ENCODE measurements at places on chromosomes 11 and 22.

GRCh38 chr11:42319921-42320320, 860.5 kb upstream of the LRRC4C start:
- no peak for DNase-seq

DNA sequence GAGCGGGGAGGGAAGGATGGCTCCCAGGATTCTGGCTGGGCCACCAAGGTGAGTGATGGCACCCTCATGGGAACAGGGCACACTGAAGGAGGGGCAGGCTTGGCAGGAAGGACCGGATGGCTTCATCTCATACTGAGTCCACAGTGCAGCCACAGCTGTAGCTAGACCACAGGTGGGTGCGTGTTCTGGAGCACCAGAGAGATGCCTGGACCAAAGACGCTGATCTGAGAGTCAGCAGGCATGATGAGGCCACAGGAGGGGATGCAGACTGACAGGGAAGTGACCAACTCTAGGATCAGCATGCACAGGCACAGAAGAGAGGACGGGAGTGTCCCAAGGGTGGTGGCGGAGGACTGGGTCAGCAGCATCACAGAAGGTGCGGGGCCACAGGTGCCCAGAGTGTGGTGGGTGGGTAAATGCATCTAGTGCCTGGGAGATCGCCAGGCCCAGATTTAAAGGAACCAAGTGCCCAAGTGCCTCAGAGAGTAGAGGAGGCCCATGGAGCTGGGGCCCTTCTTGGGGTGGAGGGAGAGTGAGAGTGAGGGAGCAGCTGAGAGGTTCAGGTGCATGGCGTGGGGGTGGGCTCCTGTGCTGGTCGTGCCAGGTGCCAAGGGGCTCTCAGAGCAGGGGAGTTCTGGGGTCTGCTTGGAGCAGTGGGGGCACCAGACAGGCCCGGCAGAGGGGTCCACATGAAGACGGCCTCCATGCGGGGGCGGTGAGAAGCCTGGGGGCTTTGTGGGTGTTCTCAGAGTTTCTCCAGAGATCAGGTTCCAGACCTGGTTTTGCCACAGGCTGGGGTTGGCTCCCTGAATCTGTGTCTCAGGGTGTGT, 113.7 kb downstream of the CEP164 start:
- no peak for DNase-seq

DNA sequence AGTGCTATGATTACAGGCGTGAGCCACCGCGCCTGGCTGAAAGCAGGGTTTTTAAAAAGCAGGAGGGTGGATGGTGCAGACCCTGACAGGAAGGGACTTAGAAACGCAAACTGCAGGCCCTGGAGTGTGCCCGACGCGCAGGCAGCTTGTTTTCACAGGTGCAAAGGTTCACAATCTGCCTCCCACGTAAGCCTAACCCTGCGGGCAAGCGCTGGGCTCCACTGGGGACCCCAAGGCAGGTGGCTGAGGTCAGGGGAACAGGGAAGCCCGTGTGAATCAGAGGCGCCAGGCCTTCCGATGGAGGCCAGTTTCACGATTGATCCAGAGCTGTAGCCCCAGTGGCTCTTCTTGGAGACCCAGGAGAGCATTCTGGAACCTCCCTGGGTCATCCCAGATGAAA, 256.3 kb downstream of the BRD1 start:
- no peak for DNase-seq

GRCh38 chr11:103378931-103379330, 269.7 kb downstream of the DYNC2H1 start:
- DNase-seq, result no peak

DNA sequence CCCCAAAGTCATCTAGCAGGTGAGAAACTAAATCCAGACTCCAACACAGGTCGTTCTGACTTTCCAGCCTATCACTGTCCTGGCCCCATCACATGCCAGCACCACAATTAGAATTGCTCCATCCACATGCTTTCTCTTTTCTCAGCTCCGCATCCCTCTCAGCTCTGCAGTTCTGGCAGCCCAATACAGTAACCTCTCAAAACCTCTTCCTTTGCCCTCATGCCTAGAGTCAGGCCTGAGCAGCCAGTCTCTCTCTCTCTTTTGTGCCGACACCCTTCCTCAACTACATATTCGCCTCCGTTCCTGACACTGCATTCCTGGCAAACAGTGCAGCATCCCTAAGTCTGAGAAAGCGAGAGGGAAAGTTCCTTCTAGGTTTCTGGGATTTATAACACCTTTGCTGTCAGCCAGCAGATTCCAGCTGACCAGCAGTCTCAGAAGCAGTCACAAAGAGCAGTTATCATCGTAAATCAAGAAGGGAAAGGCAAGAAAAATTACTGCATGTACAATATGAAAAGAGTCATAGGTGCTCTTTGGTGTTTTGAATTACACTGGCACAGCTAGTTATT, 258.0 kb downstream of the FAT3 start:
- DNase-seq, result no peak

DNA sequence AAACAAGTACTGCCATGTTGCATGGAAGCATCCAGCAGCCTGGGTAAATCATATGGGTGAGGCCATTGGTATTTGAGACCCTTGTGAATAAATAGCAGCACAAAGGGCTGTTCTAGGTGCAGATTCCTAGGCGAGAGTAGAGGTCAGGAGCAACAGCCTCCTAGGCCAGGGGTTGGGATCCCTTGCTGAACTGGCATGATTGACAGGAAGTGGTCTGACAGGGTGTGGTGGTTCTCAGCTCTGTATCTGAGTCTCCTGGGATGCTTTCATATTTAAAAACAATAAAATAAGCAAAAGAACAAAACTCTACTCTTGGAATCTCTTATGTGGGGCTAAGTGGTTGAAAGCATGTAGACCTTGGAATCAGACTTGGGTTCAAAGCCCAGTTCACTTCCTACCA, 35.8 kb downstream of the INSC start:
- DNase-seq, result no peak

DNA sequence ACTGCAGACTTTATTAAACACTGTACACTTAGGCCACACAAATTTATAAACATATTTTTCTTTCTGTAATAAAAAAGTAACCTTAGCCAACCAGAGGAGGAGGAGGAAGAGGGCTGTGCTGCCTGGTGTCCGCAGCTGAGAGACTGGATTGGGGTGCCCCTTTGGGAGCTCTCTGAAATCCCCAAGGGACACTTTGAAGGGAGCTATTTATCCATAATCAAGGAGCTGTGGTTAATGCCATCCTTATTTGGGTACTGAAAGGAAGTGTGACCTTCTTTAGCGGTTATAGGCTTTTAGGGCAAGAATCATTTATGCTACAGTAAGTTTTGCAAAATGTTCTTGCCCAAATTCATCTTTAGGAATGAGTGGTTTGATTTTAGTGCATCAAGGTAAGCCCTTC, 125.8 kb downstream of the RASSF10 start:
- DNase-seq, result no peak

DNA sequence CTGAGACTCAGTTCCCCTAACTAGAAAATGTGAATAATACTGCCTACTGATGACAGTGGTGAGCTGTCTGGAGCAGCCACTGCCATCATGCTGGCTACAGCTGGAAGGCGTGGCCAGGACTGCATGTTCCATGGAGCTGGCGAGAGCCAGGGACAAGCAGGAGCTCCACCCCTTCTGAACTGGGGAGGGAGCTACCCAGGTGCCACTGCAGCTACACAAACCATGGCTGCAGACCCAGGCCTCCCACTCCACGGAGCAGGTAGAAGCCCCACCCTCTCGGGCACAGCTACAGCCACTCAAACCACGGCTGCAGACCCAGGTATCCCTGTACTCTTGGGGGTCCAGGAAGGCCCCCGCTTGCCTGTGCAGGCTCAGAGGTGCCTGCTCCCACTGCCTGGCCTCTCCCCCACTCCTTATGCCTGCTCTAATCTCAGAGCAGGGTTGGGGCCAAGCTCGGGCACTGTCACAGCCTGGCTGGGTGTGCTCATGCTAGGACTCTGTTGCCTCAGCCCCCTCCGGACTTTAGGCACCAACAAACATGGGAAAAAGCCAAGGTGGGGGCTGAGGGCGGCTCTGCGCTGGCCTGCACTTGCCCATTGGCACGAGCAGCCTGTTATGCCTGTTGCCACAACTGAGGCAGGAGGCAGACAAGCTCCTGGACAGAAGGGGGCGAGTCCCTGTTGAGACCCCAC, 51.7 kb downstream of the RAB30 start:
- DNase-seq, result no peak

GRCh38 chr11:45798793-45799441, 6.0 kb upstream of the SLC35C1 start:
- DNase-seq, result no peak

DNA sequence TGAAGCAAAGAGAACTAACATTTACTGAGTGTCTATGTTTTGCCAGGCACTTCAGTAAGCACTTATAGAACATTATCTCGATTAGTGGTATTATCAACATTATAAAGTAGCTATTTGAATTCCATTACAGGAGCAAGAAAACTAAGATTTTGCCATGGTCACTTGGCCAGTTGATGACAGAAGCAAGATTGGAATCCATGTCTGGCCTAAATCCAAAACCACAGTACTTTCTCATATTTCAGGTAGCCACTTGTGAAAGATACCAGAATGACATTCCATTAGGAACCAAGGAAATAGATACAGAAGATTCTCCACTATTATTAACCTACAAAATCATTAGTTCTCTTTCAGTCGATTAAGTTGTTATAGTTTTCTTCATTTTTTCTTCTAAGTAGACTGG, 691.0 kb upstream of the API5 start:
- no peak for DNase-seq

DNA sequence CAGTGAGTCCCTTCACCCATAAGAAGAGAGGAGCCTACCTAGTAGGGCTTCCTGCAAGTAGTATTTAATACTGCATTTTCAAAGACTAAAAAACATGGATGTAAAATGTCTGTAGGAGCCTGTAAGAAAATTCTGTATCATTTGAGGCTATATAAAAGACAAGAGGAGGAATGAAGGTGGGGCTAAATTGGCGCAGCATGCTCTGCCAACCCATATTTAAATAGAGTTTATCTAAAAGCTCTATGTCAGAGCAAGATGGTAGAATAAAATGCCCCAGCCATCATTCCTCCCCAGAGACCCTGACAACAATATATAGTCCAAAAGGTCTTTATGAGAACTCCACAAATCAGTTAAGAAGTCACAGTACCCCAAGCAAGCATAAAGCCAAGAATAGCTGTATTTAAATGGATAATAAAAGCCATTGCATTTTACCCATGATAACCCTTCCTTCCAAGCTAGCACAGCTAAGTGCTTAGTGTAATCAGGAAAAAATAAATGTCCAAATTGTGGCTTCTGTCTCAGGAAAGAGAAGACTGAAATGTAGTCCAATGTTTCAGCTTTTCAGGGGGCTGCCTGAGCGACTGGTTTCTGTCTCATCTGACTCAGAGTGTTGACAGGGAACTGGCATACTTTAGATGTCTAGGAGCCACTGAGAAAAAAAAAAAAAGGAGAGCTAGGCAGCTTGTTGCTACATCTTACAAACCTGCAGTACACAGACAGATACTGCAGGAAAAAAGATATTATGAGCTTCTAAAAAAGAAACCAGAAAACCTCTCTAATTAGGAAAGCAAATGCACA, 258.6 kb downstream of the METTL15 start:
- DNase-seq, result no peak

DNA sequence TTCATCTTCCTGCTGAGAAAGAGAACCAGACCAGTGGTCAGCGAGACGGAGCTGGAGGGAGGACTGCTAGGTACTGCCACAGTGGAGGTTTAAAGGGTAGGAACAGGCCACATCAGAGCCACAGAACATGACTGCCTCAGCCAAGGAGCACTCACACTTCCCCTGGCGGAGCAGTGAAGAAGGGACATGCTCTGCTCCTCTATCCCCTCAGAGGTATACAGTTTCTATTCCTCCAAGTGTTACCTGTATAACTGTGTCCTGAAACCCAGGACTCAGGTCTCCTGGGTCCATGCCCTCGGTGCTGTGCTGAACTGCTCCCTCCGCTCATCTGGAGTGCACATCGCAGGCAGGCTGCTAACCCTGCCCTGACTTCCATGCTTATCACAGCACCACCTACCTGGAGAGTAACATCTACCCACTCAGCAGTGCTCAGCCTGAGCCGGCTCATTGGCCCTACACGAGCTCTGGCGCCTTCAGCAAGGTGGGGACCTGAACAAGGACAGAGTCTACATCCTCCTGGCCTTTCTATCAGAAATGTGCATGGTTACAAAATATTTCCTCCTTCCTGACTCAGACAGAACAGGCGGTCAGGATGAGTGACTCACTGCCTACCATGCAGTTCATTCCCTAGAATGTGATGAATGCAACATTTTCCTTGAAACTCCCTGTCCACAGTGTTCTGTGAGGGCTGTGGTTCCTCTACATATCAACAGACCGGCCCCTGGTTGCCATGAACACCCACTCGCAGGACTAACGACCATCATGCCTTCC, 52.9 kb downstream of the C11orf58 start:
- no peak for DNase-seq

DNA sequence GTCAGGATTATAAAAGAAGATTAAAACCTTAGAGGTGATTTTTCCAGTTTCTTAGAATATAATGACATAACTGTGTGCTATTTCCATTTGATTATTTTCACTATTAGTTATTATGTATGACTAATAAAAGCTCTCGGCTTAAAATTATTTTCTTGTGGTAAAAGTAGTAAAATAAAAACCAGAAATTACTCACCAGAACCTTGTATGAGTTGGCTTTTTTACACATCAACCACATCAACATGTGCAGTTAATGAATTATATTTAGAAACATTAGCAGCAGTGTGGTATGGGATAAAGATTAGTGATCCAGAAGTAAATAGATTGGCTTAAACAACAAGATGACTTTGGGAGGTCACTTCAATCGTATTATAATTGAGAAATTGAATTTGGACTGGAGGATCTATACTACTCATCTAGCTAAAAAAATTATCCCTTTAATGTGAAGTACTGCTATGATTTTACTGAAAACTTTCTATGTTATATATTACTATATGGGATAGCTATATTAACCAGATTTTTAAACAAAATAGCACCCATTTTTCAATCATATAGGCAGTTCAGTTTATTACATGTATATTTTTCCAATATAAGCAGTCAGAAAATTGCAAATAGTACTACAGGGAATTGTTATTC, 2.8 kb upstream of the BCO2 start:
- no peak for DNase-seq

DNA sequence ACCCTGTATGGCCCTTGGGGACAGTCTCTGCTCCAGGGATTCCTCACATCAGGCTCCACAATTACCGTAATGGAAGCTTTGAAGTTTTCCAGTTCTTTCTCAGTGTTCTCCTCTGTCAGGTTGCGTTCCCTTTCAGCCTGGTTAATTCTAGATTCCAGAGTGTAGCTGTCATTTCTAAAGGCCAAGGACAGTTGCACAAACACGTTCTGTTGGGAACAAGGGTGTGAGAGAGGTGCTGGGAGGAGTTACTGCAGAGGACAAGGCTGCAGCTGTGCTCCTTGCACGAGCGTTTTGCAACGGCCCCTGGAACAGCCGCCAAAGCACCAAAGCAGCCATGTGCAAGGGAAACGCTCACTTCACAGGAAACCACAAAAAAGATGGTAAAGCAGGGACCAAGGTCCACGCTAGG, 35.9 kb upstream of the LYVE1 start:
- DNase-seq, result no peak

DNA sequence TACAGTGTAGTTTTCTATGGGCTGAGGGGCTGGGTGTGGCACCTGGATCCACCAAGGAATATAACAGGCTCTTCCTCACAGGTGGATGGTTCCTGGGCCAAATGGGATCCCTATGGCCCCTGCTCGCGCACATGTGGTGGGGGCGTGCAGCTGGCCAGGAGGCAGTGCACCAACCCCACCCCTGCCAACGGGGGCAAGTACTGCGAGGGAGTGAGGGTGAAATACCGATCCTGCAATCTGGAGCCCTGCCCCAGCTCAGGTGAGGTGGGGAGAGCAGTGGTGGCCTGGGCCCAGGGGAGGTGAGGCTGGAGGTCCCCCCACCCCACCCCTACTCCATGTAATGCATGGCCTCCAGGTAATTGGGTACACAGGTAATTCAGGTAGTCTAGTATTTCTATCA, 20.7 kb downstream of the ADAMTS15 start:
- DNase-seq, result no peak
